ENCODE measurements at places on chromosomes 4 and X.

- no peak for DNase-seq
Observed at GRCh38 chrX:80879916-80880315, 70.2 kb upstream of the BRWD3 start.

DNA sequence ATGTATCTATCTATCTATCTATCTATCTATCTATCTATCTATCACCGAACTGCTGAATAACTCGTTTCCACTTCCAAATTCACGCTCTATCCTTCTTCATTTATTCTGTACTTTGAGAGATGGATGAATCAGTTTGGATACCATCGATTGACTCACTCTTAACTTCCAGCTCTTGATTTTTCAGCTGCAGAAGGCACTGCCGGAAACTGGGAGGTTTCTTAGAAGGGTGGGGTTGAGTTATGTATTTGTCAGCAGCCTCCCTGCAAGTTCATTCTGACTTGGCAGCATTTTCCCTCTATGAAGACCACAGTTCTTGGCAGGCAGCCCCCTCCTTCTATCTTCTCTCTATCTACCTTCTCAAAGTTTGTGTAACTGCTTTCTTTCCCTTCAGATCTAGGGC lies 112.0 kb upstream of the MAGEB18 start:
- no peak for DNase-seq

GRCh38 chr4:6500481-6501140 lies 28.2 kb upstream of the PPP2R2C start:
- no peak for DNase-seq

DNA sequence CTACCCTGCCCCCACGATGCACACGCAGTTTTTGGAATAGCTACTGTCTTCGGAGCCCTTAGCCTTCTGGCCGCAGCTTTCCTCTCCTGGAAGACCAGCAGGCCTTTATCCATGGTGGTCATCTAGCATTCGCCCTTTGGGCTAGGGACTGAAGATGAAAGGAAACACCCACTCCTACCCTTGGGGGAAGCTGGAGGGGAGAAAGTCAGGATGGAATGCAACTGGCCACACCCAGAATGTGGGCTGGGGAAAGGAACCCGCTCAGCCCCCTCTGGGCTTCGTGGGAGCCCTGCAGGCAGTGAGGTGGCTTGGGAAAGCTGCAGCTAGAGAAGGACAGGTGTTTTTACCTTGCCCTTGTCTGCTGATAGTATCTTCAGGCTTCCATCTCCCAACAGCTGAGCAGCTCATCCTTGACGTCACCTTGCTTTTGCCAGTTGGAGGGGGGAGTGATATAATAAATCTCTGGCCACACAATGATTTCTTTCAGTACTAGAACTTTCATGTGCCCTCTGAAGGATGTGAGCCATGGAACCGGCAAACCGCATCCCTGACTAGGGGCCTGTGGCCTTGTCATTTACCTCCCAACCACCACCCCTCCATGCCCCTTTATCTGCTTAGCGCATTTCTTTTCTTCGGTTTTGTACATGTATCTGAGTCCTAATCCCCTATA lies 59.0 kb downstream of the ELF4 start:
- DNase-seq, result no peak

GRCh38 chrX:153648358-153649177 lies 1.6 kb downstream of the DUSP9 start:
- no peak for DNase-seq

- no peak for DNase-seq
Observed at GRCh38 chr4:11293866-11294265, 134.8 kb downstream of the HS3ST1 start.

- DNase-seq, result no peak
Observed at GRCh38 chr4:153509724-153510123, 43.6 kb downstream of the TMEM131L start.
